ENCODE measurements at places on chromosomes 1 and 21.

- no peak for DNase-seq
Observed at GRCh38 chr1:6683434-6683833, 18.2 kb downstream of the DNAJC11 start.

DNA sequence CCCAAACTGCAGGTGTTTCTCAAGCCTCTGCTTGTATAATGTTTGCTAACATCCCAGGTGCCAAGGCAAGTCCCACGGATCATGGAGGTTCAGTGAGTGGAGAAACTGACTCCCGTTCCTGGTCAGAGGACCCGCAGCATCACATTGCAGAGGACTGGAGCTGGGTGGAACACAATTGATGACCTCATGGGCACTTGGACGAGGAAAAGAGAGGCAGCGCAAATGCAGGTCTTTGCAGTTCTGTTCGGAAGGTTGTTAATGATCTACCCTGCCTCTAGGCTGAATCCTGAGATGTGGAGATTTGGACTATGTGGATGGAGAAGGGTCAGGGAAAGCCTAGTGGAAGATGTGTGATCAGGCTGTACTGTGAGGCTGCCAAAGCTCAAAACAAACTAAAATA is 192.9 kb downstream of the DUSP10 start:
- no peak for DNase-seq

DNA sequence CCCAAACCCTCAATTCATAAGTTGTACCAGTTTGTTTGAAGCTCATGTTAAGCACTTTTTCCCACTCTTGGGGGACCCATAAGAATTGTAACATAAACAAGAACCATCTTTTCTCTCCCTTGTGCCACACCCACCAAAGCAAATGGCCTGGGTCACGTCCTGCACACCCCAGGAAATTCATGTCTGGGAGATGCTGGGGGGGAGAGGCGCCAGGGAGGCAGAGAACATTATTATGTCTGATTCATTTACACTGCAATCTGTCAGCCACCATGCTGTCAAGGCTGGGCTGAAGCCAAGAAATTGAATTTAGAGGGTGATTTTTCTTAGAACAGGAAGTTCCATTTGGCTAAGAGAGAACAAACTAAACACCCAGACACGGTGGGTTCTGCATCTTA is 37.2 kb upstream of the IPO9 start:
- no peak for DNase-seq

DNA sequence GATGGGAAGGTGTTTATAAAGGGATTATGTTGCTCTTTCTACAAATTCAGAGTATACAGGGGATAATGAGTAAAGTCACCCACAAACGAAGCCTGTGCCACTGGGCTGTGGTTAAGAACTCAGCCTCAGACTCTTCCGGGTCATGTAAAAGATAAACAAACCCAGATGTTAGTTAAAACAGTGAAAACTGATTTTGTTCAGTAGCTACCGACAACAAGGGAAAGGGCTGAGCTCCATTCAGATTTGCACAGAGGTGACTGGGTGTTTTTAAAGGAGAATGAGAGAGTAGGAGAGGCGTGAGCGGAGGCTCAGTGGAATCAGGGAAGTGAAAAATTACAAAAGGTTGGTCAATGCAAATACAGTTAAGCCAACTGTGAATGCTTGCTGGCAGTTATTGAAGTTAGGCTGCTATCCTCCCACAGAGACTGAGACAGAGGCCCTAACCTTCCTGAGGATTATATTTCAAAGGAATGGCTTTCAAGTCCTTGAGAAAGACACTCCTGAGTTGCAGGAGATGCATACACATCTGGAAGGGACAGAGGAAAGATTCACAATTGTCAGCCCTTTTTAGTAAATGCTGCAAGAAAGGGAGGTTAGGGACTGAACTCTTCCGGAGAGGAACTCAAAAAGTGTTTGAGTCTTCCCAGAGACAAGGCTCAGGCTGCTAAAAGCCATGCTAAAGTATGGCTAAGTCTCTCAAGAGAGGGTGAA is 29.9 kb upstream of the SAMD13 start:
- DNase-seq, result peak; percentile 41

DNA sequence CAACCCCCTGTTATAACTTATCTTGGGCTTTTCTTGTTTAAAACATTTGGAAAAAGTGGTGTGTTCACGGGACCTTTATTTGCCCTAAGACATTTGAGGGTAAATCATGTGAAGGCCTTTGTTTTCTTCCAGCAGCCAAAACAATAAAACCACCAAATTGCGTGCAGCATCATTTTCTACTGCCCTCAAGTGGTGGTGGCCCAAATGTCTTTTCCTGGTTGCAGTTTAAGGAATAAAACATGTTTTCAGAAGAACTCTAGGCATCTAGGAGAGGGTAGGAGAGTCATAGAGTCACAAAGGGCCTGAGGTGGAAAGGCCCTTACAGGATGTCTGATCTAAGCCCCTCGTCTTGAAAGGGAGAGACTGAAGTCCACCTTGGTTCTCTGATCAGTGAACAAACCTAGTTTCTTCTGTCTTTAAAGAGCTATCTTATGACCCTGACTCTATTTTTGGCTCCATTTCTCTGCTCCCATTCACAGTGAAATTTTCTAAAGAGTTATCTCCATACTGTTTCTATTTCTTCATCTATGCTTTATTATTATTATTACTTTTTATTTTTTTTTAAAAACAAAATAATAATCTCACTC is 16.0 kb upstream of the EPS15 start:
- DNase-seq, result peak; percentile 58

- DNase-seq, result no peak
Observed at GRCh38 chr21:34819357-34819999, 150.7 kb downstream of the CLIC6 start.

DNA sequence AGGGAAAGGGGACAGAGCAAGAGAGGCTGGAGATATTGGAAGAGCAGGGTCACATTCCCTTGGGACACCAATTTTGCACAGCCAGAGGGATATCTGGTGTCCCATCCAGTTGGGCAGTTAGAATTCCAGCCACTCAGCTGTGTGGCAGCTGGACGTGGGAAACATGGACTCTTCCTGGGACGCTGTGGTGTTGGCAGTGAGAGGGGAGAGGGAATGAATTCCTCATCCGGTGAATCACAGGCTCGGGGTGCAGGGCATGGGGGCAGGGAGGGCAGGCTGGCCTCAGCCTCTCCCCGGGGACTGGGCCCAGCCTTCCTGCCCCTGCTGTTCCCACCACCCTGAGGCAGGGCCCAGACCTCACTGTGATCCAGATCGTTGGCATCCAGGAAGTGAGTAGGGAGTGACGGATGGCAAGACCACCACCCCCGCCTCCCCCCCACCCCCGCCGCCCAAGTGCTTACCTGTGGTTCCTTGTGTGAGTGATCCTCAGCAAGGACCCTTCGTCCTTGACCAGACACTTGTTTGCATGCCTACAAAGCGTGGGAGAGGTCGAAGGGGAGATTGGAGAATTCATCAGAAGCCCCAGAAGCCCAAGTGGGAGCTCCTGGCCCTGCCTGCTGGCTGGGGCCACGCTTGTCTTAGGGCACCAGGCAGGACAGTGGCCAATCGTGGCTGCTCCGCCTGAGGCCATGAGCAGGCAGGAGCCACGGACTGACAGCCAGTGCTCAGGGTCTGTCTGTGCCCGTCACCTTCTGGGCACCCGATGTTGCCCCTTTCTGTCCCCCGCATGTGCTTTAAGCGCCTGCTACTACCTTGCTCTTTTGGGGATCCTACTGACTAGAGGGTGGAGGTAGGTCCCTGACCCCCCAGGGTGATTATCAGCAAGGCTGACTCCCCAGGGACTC is 8.7 kb downstream of the WNT3A start:
- DNase-seq, result no peak

- no peak for DNase-seq
Observed at GRCh38 chr1:228140724-228141225, 696 bp downstream of the GUK1 start.

DNA sequence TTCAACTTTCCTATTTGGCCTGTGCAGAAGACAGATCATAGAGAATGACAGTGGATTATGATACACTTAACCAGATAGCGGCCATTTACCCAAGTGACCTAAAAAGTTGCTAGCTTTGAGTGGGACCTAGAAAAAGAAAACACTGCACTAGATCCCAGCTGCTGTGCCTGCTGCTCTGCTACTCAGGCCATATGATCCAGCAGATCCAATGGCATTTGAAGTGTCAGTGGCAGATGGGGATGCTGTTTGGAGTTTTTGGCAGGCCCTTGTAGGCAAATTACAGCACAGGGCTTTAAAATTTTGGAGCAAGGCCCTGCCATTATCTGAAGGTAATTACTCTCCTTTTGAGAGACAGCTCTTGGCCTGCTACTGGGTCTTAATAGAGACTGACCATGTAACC is 74.0 kb upstream of the KCNE2 start:
- no peak for DNase-seq

GRCh38 chr1:4483021-4483625 is 171.3 kb upstream of the AJAP1 start:
- DNase-seq, result no peak

- DNase-seq, result no peak
Observed at GRCh38 chr1:67977756-67978155, 72.7 kb downstream of the DIRAS3 start.

DNA sequence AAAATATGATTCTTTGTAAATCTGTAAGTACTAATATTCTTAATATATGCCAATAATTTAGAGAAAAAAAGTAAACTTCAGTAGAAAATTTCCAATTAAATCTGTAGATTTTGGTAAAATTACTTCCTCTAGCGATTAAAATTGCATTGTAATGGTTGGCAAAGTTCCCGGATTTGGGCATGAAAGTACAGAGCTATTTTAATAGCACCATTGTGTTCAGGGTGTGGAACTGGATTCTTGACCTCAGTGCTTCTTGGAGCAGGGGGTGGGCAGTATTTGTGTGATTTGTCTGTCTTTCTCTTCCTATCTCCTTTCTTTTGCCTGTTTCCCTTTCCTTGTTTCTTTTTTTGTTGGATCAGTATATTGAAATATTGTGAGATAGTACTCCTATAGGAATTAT is 72.1 kb downstream of the DNM3 start:
- DNase-seq, result peak; percentile 90

- no peak for DNase-seq
Observed at GRCh38 chr1:112342558-112342957, 53.5 kb upstream of the CTTNBP2NL start.

DNA sequence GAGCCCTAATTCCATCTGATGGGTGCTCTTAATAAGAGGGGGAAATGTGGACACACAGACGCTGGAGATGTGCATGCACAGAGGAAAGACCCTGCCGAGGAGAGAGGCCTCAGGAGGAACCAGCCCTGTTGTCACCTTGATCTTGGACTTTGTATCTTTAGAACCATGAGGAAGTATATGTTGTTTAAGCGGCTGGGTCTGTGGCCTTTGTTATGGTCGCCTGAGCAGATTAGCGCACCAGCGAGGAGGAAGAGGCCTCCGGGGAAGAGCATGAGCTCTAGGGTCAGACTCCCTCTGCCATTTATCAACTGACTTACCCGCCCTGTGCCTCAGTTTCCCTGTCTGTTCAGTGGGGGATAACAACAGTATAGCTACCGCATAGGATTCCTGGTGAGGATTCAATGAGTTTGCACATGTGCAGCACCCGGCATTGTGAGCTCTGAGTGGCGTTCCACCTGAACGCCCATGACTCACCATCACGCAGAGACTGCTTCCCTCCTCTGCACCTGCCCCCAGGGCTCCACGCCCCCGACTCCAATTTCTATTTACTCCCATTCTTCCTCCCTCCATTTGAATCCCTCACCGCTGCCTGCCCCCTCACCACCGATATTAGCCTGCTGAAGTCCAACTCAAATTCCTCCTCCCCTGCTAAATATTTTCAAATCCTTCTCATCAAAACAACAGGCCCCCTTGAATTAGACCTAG is 67.2 kb downstream of the ATP5PO start:
- DNase-seq, result peak; percentile 72
